ENCODE measurements at places on chromosomes 5 and 9.

- DNase-seq = no peak
These were observed 179.7 kb upstream of the ANKRD55 start for GRCh38 chr5:56412601-56413379.

DNA sequence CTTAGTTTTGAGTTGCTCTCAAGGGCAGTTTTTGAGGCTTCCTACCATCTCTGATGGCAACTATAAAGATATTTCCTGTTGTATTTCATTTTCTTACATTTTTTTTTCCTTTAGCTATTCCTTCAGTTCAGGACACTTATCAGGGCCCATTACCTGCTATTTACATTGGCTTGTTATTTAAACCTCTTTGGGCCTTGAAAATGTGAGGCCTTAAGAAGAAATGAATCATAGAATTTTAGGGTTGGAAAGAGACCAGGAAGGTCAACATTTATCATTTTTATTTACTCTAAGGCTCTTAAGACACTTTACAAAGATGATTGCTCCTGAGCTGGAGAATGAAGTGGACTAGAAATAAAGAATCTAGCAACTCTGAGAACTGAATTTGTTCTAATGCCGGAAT is 335.2 kb downstream of the DTWD2 start:
- no peak for DNase-seq

DNA sequence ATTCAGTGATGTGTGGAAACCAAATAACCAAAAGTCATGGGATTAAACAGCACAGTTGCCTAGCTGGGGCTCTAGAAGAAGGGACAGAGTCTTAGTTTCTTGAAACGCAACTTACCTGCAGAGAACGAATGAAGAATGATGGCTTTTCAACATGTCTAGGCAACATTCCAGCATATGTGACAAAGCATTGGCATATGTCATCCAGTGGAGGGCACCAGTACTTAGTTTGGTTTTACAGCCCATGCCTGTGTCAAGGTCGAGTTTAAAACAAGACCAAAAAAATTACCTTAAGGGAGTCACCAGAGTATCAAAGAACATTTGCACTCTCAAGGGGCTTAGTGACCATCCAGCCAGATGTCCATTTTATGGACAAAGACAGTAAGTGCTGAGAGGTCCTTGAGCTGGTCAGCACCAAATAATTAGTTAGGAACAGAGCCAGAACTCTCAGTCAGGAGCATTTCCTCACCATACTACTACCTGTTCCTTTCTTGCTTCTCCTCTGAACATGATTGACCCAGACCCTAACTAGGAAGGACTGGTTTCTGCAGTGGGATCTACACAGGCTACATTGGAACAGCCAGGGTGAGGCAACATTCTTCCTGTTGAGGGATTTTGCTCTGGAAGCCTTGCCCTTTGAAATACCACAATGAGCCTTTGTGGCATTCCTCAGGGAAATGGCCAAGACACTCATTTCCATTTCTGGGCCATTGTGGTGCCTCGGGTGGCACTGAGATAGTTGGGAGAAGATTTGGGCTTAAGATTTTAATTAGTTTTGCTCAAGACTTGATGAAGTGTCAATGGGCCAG is 75.4 kb upstream of the ANKH start:
- peak; percentile 46 for DNase-seq

DNA sequence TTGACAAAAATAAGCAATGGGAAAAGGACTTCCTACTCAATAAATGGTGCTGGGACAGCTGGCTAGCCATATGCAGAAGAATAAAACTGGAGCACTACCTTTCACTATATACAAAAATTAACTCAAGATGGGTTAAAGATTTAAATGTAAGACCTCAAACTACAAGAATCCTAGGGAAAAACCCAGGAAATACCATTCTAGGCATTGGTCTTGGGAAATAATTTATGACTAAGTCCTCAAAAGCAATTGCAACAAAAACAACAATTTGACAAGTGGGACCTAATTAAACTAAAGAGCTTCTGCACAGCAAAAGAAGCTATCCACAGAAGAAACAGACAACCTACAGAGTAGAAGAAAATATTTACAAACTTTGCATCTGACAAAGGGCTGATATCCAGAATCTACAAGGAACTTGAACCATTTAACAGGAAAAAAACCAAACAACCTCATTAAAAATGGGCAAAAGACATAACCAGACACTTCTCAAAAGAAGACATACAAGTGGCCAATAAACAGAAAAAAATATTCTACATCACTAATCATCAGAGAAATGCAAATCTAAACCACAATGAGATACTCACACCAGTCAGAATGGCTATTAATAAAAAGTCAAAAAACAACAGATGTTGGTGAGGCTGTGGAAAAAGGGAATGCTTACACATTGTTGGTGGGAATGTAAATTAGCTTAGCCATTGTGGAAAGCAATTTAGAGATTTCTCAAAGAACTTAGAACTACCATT is 75.2 kb upstream of the CPEB4 start:
- DNase-seq = no peak

DNA sequence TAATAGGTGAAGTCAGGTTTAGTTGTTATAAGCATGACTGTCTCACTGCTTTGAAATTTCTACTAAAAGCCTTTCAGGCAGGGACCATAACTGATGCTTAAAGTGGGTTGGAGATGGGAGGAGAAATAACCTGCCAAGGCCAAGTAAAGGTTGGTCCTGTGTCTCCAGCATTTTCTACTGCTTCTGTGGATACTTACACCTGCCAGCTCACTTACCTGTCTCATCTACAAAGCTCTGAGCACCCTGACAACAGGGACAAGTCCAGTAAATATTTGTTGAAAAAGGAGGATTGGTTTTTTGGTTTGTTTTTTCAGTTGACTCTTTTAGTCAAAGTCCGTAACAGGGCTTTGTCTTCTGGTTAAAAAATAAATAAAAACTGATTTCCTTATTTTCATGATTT is 38.6 kb downstream of the GRAMD2B start:
- no peak for DNase-seq

- no peak for DNase-seq
These were observed 108.3 kb upstream of the LHFPL2 start for GRCh38 chr5:78756858-78757257.

- DNase-seq = peak; percentile 86
These were observed 184.8 kb upstream of the TBCA start for GRCh38 chr5:77960863-77961396.

GRCh38 chr5:135874461-135874860 is 21.2 kb downstream of the IL9 start:
- DNase-seq = no peak

- no peak for DNase-seq
These were observed 24.0 kb downstream of the TRIP13 start for GRCh38 chr5:916441-917293.

DNA sequence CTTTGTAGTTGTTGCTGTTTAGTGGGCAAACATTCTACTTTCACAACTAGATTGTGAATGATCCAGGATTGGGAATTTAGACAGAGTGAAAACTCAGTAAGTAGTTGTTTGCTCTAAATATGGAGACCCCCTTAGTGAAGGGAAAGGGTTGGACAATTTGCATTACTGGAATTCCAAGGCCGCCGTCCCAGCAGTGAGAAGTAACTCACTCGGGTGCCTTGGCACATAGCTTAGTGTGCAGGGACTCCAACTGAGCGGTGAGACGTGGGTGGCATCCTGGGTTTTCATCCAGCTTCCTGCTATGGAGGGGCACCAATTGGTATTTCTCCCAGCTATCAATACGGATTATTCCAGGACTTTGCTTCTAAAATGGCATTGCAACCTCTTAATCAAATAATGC is 69.7 kb upstream of the FCN1 start:
- DNase-seq = no peak

- no peak for DNase-seq
These were observed 562.6 kb downstream of the NR2F1-AS1 start for GRCh38 chr5:93018461-93018860.

- no peak for DNase-seq
These were observed 34.5 kb upstream of the TCF7 start for GRCh38 chr5:134079748-134080581.

GRCh38 chr5:59385700-59386099 is 507.8 kb downstream of the PDE4D start:
- DNase-seq = no peak

- no peak for DNase-seq
These were observed 96.7 kb downstream of the UGCG start for GRCh38 chr9:111993319-111993718.

GRCh38 chr5:112948458-112948857 is 26.4 kb upstream of the REEP5 start:
- no peak for DNase-seq

- no peak for DNase-seq
These were observed 15.4 kb downstream of the ROR2 start for GRCh38 chr9:91934654-91935053.

DNA sequence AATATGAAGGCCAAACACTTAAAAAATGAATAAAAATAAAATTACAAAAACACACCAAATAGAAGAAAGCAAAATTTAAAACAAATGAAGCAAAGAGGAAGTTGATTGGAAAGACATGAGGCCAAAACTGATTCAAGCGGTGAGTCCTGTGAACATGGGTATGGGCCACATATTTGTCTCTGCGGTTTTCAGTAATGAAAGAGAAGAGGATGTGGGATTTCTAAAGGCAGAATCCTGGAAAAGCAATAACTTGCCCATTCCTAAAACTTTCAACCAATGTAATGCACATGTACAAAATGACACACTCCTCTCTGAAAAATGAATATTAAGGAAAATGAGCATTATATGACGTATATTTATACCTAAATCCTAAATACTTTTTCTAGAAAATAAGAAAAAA is 263.7 kb downstream of the SEMA5A start:
- DNase-seq = no peak

GRCh38 chr5:170143091-170143490 is 37.4 kb downstream of the FOXI1 start:
- DNase-seq = no peak

DNA sequence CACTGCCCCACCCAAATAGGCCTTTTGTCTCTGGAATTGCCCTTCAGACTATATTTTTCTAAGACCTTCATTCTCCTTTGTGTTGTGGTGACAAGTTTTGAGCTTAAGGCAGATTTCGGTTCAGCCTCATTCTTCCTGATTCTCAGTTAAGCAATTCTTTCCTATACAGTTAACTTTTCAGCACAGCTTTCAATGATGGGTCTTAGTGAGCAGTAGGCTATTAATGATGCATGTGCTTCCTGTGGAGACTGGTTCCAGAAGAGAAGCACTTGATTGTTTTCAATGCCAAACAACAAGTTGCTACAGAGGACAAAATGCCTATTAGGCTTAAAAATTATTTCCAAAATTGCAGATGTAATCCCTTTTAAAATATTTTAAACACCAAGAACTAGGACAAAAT is 47.7 kb upstream of the TLX3 start:
- DNase-seq = no peak

- no peak for DNase-seq
These were observed 88.9 kb downstream of the S1PR3 start for GRCh38 chr9:89080193-89080592.

DNA sequence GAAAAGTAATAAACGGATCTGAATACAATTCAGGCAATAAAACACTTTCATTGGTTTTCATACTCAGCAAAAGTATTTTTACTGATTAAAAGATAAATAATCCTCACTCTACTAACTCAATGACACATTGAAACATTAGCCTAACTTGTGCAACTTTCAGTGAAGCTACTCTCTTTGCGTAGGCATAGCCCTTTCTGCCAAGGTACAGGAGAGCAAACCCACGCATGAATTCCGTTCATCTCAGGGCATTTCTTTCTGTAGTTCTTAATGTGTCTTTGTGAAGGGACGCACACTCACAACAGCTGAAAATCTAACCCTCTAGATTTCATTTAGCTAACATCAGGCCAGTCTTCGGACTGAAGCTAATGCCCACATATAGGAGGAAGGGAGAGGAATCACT is 66.4 kb upstream of the TLE1 start:
- DNase-seq = no peak

DNA sequence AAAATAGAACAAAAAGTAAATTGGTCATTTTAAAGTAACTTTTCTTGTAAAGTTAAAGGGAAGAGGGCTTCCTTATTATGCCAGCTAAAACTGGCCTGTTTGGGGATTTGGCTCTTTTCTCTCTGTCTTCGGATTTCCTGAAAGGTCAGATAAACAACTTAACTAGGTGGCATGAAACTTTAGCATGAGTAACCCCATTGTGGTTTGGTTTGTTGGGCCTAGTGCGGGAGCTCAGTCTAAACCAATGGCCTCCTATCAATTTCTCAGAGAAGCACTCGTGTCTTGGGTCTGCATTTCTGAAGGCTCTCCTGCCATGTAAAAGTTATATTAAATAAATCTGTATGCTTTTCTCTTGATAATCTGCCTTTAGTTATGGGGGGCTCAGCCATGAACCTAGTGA is 48.5 kb upstream of the ANKH start:
- no peak for DNase-seq

- DNase-seq = no peak
These were observed 86.7 kb downstream of the STK32A start for GRCh38 chr5:147321569-147321968.

- no peak for DNase-seq
These were observed 371.1 kb upstream of the ZNF608 start for GRCh38 chr5:125117566-125117965.

GRCh38 chr5:161302559-161302958 is 244.0 kb downstream of the GABRB2 start:
- DNase-seq = no peak

GRCh38 chr9:99296291-99296951 is 74.3 kb downstream of the SEC61B start:
- no peak for DNase-seq

GRCh38 chr9:121179930-121180681 is 21.6 kb downstream of the RAB14 start:
- DNase-seq = no peak

DNA sequence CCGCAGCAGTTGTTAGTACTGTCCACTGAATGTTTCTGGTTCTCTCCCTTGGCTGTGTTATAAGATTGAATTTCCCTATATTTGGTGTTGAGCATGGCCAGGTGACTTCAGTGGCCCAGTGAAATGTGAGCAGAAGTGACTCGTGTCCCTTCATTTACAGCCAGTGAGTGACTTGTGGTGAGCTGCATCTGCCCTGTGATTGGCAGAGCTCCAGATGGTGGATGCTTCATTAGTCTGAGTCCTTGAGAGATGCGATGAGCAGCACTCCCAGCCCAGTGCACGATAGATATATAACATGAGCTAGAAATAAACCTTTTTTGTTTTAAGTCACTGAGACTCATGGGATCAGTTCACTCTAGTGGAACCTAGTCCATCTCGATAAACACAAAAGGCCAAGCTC is 19.3 kb downstream of the PCSK5 start:
- no peak for DNase-seq

Data from Jurkat, Clone E6-1 (cell line).